ENCODE measurements at places on chromosomes 3 and 15.

- DNase-seq, result no peak
These were observed 33.4 kb downstream of the ZXDC start for GRCh38 chr3:126442094-126442855.

GRCh38 chr15:34460451-34460850, 22.8 kb upstream of the GOLGA8A start:
- no peak for DNase-seq

DNA sequence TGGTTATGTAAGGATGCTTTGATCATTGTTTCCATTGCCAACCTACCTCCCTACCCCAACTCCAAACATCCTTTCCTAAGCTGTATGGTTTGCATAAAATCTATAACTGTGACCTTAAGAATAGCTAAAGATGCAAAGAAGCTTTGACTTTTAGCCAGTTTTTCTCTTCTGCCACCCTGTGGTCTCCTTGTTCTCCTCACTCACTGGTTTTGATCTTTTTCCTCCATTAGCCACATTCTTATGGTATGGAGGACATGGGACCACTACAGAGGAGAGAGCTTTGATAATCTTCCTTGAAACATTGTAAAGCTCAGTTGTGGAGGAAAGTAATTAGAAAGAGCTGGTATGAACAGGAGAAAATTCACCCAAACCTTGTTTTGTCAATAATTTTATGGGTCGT, 115.9 kb downstream of the NEK11 start:
- DNase-seq, result no peak

- no peak for DNase-seq
These were observed 52.4 kb upstream of the CACNA2D3 start for GRCh38 chr3:54069961-54070360.

DNA sequence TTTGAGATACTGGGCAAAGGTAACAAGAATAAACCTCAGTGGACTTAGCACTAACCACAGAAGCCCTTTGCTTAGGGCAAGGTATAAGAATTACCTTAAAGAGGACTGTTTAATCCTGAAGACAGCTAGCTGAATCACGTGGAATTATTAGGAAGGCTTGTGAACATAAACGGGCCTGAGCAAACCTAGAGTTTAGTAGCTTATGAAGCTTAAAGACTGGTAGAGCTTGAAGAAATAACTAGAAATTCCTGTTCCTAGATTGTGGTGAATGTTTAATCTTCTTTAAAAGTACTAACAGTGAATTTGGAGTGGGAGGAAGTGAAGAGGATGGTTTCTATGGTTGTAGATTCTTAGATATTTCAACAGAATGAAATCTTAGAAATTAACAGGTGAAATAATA, 428.9 kb upstream of the THRB start:
- DNase-seq, result no peak

DNA sequence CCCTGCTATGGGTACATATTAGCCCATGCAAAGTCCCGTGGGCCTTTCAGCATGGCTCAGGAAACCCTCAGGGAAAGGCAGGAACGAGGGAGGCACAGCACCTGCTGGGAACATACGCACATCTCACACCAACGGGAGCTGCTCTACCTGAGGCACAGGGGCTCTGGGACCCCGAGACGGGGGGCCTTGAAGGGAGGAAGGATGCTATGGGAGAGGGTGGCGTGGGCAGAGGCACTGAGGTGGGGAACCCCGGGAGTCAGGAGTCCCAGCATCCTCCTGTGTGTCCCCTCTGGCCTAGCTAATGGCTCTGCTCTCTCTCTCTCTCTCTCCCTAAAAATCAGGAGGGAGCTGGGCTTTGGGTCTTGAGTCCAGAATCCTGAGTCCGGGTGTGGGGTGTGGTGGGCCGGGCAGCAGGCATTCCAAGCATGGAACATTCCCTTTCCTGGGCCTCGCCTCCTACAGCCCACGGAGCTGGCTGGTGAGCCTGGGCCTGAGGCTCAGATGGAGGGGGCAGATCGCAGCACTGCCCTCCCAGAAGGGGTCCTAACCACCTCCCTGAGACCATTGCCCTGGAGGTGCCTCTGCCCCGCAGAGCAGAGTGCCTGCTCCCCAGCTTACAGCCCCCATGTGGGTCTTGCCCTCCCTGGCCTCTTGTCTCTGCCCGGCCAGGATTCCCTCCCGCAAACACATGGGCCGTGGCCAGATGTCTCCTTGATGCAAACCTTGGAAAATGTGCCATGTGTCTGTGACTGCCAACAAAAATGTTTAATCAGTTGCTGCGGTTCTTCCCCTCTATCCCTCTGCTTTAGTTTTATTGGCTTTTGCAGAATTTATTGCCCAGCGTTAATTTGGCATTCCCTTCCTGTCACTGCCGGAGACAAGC, 101.6 kb downstream of the TMEM266 start:
- no peak for DNase-seq

- no peak for DNase-seq
These were observed 61.4 kb upstream of the IMPG2 start for GRCh38 chr3:101381809-101382208.

DNA sequence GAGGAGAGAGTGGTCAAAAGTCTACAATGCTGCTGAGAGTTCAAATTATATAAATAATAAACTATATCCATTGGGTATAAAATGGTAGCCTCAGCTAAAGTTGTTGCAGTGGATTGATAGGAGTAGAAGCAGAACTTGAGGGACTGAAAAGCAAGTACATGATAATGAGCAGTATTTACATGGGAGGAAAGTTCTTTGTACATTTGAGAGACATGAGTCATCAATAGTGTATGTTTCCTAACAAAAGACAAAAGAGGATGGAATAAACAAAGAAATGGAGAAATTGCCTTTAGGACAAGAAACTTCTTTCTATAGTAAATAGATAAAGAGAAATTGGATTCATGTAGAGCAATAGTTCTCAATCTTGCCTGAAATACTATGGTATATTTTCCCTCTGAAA, 110.0 kb upstream of the PLSCR5 start:
- DNase-seq, result no peak

DNA sequence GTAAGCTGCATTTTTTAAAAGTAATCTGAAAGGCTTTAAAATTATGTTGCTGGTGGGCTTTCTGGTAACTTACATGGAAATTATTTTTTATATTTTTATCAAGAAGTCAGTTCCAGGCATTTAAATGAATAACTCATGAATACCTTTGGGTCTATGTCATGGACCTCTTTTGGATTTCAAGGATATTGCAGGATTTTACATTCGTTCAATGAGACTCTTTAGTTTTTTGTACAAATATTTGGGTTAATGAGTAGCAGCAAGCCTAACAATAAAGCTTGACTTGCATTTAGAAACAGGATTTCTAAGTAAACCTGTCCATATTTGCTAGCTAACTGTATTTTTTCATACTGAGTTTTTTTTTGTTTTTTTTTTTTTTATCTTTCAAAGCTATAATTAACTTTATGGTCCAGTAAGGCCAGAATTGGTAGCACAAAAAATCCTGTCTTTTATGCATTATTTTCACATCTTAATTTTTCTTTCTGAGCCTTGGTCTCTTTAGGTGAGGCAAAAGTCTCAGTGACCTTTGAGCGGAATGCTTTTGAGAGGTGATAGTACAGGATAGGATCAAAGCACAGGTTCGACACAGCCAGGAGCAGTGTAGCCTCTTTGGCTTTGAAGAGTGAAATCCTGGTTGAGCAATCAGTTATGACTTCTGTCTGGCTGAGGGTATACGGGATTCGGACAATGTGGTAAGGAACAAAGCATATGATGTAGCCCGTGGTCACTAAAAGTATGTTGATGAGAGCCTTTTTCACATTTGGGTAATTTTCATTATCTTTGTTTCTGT, 4.8 kb downstream of the GPR171 start:
- DNase-seq, result no peak

DNA sequence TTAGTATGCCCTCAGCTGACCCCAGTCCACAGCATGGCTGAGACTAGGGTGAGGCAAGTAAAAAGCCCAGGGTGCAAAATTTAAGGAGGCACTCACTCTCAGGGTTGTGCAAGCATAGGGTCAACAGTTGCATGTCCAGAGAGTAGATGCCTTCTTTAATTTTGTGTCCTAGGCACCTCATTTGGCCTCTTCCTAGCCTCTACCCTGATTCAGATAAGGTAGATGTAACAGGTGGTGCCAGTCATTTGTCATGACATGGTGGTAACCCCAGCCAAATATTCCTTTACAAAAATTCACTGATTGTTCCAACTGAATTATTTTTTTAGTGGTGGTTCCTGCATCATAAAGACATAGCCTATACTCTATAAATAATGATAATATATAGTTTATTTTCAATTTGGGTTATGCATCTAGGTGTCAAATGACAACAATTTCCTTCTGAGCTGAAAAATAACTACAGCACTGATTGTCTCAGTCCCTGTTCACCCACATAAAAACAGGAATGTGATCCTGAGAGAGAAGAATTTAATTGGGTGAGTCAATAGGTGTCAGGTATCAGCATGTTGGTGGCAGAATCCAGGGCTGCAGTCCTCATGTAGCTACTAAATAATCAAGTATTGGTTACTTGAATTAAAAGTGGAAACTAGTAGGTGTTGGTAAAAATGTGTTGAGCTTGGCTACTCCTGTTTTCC, 44.2 kb upstream of the TIPARP start:
- no peak for DNase-seq

GRCh38 chr3:127417709-127418559, 130.1 kb upstream of the PRR20G start:
- no peak for DNase-seq

DNA sequence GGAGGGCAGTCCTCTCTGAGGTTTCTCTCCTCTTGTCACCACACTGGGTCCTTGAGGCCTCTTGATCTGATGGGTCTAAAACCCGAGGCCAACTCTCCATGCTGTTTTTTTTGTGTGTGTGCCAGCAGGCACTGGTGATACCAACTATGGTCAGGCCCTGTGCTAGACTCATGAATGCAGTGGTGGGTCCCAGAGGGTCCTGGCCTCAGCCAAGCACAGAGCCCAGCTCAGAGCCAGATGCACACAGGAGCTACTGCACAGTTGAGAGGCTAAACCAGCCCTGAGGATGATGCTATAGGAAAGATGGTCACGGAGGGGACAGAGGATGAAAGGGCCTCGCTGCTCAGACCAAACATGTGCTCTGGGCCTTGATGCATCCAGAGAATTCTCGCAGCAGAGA, 33.5 kb downstream of the RAB6B start:
- no peak for DNase-seq

GRCh38 chr3:106725566-106725965, 651.7 kb upstream of the CCDC54 start:
- no peak for DNase-seq

All from pulmonary artery endothelial cell (primary cell).